Activated CD4-positive, alpha-beta T cell treated with anti-CD3 and anti-CD28 coated beads, Interleukin-2, amount 10 ng/mL, durations not matched to agents 7 days and 5 days (primary cell): ENCODE measurements at places on chromosomes 7 and 10.

DNA sequence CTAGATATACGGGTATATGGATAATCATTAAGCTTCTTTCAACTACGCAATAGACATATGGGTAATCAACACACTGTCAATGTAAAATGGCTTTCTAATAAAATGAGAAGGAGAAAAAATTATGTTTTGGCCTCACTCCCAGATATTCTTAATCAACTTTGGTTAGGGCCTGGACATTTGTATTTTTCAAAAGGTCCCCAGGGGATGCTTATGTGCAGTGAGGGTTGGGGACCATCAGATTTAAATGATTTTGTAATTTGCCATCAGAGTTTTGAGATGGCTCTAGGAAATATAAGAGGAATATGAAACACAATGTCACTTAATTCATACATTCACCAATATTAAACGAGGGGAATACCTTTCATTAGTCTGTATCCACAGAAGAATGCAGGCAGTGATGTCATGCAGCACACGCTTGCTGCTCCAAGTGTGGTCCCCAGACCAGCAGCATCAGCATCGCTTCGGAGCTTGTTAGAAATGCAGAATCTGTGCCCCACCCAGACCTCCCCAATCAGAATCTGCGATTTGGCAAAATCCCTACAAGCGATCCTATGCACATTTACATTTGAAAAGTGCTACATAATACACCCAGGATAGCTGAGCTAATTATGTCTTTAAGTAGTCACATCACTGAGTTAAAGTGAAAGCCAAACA is 75.1 kb downstream of the INHBA start:
- DNase-seq: no peak

GRCh38 chr7:11689096-11689495 is 142.9 kb downstream of the THSD7A start:
- no peak for DNase-seq

- DNase-seq: no peak
Observed at GRCh38 chr7:45225311-45225947, 67.8 kb downstream of the RAMP3 start.

GRCh38 chr7:136942994-136943393 is 74.5 kb downstream of the CHRM2 start:
- DNase-seq: no peak

GRCh38 chr10:118798231-118798662 is 43.5 kb upstream of the CACUL1 start:
- no peak for DNase-seq

- DNase-seq: no peak
Observed at GRCh38 chr7:41640487-41640886, 62.4 kb downstream of the INHBA start.
